Activated CD4-positive, alpha-beta T cell treated with anti-CD3 and anti-CD28 coated beads, Interleukin-2, amount 10 ng/mL, durations not matched to agents 7 days and 5 days (primary cell): ENCODE measurements at places on chromosomes 4 and X. TPM values are rescaled to one million over a fixed set of nuclear protein-coding genes. Genes with fewer than 3 reads are reported as not detected.

DNA sequence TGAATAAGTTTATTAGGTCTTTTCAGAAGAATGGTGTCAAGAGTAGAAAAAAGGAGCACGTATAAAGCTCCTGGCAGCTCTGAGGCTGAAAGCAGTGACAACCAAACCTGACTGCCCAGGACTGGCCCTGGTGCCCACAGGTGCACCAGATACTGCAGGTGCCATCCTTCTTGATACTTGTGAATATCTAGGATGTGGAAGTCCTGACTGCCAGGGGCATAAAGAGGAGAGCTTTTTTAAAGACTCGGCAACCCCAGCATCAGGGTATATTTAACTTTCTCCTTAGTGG lies 60.7 kb downstream of the TMEM150C start:
- no peak overlapping the region for H3K4me3 ChIP-seq
- no peaks in the 10 kb centered on the region for H3K4me1 ChIP-seq
- H3K27me3 ChIP-seq = no peaks in the 10 kb centered on the region
- no peak overlapping the region for H3K27ac ChIP-seq

DNA sequence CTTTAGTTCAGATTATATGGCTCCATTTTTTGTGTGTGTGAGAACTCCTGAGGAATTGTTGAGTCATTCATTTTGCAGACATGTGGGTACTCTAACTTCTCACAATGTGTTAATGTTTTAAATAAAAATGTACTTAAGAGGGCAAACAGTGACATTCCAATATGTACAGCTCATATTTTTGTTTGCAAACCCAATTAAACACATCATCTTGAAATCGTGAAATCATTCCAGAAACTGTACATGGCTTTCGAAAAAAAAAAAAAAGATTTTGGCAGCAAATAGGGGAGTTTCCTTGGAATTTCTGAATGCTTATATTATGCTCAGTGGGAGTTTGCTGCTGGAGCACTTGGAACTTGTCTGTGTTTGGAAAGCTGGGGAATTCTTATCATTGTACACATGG lies 85.0 kb downstream of the HPGD start:
- no peaks in the 10 kb centered on the region for H3K4me1 ChIP-seq
- DNase-seq = no peak
- H3K4me3 ChIP-seq = no peak overlapping the region
- H3K36me3 ChIP-seq = no peaks in the 10 kb centered on the region
- no peak overlapping the region for H3K27ac ChIP-seq
- H3K27me3 ChIP-seq = no peaks in the 10 kb centered on the region

The VSIG4 gene
- total RNA-seq = not detected

DNA sequence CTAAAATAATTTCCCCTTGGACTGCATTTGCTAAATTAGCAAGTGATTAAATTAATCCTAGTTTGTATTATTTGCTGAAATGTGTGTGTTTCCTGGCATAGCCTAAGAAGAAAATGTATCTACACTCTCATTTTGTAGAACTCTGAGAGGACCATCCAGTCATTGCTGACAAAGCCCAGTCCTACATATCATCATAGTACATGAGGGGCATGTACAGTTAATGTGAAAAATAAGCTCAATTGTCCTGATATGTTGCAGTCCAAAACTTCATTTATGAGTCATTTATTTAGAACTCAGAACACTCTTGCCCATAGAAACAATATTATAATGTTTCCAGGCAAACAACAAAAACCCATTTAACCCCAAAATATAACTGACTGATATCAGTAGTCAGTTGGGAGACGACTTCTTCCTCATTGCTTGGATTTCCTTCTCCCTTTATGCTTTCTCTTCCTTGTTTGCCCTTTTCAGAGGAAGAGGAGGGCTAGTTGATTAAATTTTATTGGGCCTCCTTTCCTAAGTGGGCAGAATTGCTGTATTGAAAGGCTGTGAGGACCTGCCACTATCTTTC lies 26.9 kb upstream of the BBS12 start:
- no peak overlapping the region for H3K4me3 ChIP-seq
- no peak overlapping the region for H3K27ac ChIP-seq
- peaks cover 70% of the 10 kb centered on the region for H3K4me1 ChIP-seq
- H3K27me3 ChIP-seq = no peaks in the 10 kb centered on the region
- no peaks in the 10 kb centered on the region for H3K36me3 ChIP-seq

- peak; percentile 57 for DNase-seq
- H3K4me3 ChIP-seq = peak overlapping the region; percentile 73
- peak overlapping the region; percentile 75 for H3K27ac ChIP-seq
- H3K4me1 ChIP-seq = peaks cover 26% of the 10 kb centered on the region
These were observed 774 bp downstream of the ARMCX2 start for GRCh38 chrX:101658661-101659491.

- DNase-seq = no peak
- no peaks in the 10 kb centered on the region for H3K27me3 ChIP-seq
- no peaks in the 10 kb centered on the region for H3K4me1 ChIP-seq
- no peak overlapping the region for H3K27ac ChIP-seq
These were observed 61.7 kb downstream of the CT47B1 start for GRCh38 chrX:120813982-120814381.
